Stimulated activated CD8-positive, alpha-beta memory T cell treated with anti-CD3 and anti-CD28 coated beads, Interleukin-7, amount 100 ng/mL, for 24 hours (primary cell): ENCODE measurements at places on chromosomes 11 and 22.

DNA sequence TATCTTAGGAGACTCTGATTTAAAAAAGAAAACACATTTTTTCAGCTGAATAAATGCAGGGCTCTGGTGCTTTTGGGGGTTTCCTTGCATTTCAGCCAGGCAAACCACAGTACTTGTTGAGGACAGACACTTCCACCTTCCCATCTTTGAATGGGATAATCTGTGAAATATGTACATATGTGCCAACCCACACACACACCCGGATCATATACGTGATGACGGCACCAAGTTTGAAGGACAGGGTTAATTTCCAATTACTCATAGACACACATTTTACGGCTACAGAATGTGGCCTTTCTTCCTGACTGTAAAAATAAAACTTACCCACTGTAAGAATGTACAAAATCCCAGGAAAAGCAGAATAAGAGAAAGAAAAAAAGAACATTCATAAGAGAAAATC is 104.4 kb downstream of the MPPED2 start:
- no peak for DNase-seq

DNA sequence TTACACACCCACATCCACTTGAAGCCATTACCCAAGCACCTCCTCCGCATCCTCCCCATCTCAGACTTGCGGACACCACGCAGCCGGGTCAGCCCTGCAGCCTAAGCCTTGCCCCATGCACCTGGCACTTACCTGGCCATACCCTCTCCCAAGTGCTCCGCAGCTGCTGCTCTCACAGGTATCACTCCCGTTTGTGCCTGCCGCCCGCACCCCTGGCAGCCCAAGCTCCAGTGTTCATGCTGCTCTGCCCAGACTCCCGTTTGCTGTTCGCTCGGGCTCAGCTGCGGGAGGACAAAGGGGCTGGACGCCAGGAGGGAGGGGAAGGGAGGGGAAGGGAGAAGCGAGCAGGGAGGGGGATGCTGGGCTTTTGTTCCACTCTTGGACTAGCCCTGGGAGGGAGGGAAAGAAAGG is at the start of gene KLHL35:
Gene KLHL35 (minus strand): TSS at position 293 of the 411 bp plus-strand sequence. CDS start 2,574 bp downstream, outside the sequence.
- DNase-seq = no peak

- peak; percentile 93 for DNase-seq
Measured at GRCh38 chr11:67353317-67354074, at the start of gene POLD4. TSS of gene POLD4 (minus strand) at chr11:67353546. CDS start at chr11:67353399, 147 bp downstream.

DNA sequence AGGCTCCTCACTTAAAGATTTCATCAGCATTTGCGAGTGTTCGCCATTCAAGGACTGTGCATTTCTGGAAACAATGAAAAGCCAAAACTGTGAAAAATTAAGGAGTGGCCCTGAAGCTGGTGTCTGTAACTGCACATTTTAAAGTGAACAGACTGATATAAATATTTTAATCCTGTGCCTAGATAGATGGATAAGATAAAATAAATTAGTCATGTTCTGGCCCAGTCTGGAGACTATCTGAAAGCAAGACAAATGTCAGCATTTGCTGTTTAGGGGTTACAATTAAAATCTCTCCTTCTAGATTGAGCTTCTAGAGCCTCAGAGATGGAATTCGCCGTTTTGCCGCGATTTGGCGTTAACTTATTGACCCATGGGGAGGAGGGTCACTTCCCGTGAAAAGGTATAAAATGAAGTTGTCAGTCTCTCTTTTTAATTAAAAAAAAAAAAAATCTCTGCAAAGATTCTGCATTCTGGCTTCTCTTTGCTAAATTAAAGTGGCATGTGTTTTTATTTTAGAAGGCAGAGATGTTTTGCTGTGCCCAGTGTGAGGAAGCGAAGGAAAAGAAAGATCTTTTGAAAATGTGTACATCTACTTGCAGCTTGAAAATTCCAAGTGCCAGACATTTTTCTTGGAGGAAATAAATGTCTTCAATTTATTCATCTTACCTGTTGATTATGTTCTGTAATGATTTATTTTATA is 79.7 kb upstream of the WNT7B start:
- DNase-seq = no peak

GRCh38 chr11:106815209-106815608 is 203.1 kb downstream of the GUCY1A2 start:
- no peak for DNase-seq

DNA sequence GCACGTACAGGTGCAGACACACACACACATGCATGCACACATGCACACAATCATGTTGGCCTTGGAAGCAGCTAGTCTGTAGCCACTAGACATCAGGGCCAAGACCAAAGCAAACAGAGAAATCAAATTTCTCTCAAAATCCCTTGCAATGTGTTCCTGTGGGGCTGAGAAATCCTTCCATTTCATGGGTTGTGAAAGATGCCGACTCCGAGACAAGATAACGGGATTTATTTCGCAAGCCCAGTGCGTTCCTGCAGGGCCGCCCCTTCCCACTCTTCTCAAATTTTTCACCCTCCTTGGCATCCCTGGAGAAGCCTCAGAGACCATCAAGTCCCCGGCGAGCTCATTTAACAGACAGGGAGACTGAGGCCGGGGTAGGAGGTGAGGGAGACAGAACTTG is 366.7 kb downstream of the MN1 start:
- no peak for DNase-seq

DNA sequence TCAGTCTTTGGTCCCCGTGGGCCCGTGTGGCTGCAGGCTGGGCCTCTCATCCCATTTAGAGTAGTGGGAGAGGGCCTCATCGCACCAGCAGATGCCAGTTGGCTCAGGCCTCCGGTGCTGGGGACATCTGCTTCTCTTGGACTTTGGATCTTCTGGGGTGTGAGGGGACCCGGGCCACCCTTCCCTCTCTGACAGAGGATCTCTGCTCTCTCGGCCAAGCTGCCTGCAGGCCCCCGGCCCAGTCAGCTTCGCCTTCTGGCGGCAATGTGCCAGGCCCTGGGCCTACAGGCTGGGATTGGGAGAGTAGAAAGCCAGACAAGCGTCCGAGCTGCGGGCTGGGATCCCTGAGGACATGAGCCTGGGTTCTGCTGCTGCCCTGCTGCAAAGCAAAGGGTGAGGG is 15.0 kb upstream of the FGF3 start:
- no peak for DNase-seq

DNA sequence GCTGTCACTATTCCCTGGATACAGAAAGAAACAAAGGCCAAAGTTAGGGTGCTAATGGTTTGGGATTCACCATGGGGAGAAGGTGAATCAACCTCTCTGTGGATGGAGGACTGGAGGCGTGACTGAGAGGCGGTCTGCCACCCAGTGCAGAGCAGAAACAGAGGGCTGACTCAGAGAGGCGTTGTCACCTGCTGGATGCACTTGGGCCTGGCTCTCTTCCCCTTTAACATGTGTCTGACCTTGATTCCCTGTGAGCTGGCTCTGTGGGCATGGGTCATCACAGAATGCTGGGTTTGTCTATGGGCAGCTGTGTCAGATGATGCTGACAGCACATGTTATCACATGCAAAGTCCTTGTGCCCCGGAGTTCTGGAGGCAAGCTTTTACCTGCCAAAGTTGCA is 75.9 kb downstream of the LDLRAD3 start:
- DNase-seq = no peak

- DNase-seq = no peak
Measured at GRCh38 chr11:61701242-61701886, 21.2 kb downstream of the DAGLA start.

DNA sequence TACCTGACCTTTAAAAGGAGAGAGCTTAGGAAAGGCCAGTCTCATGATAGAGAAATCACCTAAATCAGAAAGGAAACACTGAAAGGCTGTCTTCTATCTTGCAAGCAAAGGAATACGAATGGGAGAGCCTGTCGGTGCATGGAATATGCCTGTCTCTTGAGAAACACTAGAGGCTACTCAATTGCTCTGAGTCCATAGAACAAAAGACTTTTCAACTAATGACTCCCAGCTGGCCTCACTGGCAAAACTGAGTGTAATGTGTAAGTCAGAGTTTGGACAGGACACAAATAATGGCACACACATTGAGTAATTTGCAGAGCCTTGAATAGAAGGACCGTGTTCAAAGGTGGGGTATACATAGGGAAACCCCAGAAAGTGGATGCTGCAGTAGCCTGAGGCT is 171.0 kb upstream of the ARHGAP20 start:
- no peak for DNase-seq

DNA sequence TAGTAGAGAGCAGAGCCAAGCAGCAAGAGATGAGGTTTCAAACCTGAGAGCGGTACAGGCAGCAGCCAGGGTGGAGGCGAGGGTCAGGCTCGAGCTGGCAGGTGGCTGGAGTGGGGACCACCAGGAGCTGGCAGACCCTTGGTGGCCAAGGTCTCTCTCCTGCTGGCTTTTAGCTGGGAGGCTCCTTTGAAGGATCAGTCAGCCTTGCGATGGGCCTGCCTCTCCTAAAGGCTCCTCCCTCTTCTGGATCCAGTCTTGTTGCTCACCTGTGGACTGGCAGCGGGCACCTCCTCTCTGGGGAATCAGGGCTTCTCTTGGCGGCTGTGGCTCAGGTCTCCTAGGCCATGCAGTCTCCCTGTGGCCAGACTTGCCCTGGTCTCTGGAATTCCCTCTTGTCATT is 24.8 kb downstream of the TPST2 start:
- DNase-seq = no peak

- DNase-seq = no peak
Measured at GRCh38 chr11:93017821-93018690, 48.6 kb downstream of the MTNR1B start.
